Right atrium auricular region (tissue), 2 donors: ENCODE measurements at places on chromosomes 3 and 15. TPM values are rescaled to one million over a fixed set of nuclear protein-coding genes. Genes with fewer than 3 reads are reported as not detected.

The POPDC2 gene
- total RNA-seq: 679 TPM

The ITIH3 gene
- 0.19 TPM for total RNA-seq

The EIF1B gene
- 63.9 TPM for total RNA-seq

The ROPN1 gene
- not detected for total RNA-seq
